CD4-positive, CD25-positive, alpha-beta regulatory T cell (primary cell): ENCODE measurements at places on chromosomes 13 and 19. TPM values are rescaled to one million over a fixed set of nuclear protein-coding genes. Genes with fewer than 3 reads are reported as not detected.

DNA sequence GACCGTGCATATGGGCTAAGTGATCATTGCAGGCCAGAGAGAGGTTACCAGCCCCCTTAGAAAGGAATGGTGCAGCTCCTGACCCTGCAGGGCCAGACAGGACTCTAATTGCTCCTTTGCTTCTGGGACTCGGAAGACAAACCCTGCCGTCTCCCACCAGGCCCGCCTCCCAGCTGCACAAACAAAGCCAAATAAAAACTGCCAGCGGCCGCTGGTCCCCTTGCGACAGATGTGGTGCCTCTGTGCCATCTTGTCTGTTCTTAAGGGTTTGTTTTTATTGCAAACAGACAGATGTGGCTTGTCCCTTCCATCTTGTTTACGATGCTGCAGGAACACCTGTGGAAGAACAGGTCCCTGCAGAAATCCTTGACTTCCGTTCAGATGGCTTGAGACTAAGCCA lies 434.4 kb upstream of the TSHZ3 start:
- no peak for DNase-seq

GRCh38 chr13:48393698-48394085 lies 19.2 kb downstream of the LPAR6 start:
- no peak for DNase-seq

The CDX2 gene
- not detected for total RNA-seq

GRCh38 chr13:81658598-81659370 lies 1317.9 kb upstream of the SPRY2 start:
- no peak for DNase-seq

- DNase-seq = peak; percentile 58
Measured at GRCh38 chr19:16714702-16715287, 4.9 kb upstream of the NWD1 start.

DNA sequence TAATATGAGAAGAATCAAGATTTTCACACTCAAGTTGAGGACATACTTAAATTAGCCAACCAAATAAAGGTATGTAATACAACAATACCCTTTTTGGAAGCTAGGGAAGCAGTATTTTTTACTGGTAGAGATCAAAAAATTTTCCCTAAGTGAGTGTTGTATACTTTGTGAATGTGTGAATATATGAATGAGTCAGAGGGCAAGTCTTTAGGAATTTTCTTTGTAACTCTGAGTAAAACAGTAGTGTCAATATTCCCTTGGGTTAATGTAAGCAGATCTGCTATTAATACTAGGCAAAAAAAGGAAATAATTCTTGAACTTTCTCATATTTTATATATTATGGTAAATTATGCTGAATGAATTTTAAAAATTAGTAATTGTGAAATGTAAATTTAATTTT lies 1161.8 kb upstream of the MIR17HG start:
- no peak for DNase-seq

DNA sequence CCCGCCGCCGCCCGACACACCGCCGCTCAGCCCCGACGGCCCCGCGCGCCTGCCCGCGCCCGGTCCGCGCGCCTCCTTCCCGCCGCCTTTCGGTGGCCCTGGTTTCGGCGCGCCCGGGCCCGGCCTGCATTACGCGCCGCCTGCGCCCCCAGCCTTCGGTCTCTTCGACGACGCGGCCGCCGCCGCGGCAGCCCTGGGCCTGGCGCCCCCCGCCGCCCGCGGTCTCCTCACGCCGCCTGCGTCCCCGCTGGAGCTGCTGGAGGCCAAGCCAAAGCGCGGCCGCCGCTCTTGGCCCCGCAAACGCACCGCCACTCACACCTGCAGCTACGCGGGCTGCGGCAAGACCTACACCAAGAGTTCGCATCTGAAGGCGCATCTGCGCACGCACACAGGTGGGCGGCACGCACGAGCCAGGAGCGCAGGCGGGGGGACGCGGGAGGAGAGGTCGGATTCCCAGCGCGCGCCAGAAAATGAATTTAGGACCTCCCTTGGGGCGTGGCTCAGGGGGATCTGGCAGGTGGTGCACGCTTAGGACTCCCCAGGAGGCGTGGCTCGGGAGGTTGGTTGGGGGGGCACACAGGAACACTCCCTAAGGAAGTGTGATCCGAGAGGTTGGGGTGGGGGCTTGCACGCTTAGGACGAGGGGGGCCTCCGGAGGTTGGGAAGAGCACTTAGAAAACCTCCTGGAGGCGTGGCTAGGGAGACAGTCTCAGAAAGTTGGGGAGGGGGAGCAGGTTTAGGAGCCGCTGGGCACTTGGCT lies 1.2 kb downstream of the KLF2 start:
- DNase-seq = peak; percentile 80

- DNase-seq = no peak
Measured at GRCh38 chr13:26656919-26657318, 99.4 kb downstream of the WASF3 start.

- no peak for DNase-seq
Measured at GRCh38 chr19:49801966-49802661, 11.0 kb downstream of the FUZ start.

DNA sequence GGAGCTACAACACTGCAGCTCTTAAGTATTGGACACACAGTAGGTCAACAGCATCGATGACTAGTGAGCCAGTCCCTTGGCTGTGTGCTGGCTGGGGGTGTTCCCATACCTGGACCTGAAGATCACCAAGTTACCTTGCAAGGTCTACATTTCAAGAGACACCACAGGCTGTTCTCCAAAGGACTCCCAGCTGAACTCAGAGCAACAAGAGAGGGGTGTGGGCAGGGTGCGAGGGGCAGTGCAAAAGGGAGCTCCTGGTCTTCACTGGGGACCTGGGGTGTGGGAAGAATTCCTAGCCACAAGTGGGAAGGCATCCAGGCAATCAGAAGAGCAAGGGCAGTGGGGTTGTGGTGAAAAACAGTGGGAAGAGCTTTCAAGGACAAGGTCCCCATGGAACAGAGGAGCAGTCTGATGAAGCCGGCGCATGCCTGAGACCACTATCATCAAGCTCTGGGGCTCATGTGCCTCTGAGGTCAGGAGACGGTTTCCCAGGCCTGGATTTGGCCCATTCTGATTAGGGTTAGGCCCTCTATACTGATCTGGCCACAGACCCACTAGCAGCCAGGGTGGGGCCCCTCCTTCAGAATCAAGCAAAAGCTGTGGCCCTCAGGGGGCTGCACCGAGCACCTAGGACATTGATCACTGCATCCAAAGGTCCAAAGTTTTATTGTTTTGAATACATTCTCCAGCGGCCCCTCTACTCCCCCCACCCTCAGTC lies 4.7 kb upstream of the GSK3A start:
- DNase-seq = no peak

DNA sequence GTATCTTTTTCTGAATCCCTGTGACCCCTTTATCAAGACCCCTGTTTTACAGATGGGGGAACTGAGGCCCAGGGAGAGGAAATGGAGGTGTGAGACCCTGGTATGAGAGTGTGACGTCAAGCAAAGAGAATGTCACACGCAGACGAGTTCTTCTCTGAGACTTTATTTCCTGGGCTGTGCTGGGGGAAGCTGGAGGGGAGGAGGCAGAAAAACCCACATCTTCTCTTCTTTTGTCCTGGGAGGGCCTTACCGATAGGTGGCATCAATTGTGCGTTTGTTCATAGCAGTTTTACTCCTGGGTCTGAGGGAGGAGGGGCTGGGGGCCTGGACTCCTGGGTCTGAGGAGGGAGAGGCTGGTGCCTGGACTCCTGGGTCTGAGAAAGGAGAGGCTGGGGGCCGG lies 4.9 kb upstream of the KLK15 start:
- peak; percentile 23 for DNase-seq

The SYNE4 gene
- total RNA-seq = 1.5 TPM

The ALOX5AP gene
- 80.4 TPM for total RNA-seq

- no peak for DNase-seq
Measured at GRCh38 chr13:51147732-51148131, 36.7 kb upstream of the C13orf42 start.

- no peak for DNase-seq
Measured at GRCh38 chr13:60617991-60618733, 221.1 kb downstream of the TDRD3 start.

GRCh38 chr13:82749551-82749950 lies 1132.7 kb downstream of the SLITRK1 start:
- DNase-seq = no peak

The GADD45GIP1 gene
- total RNA-seq = 7.4 TPM

- DNase-seq = peak; percentile 59
Measured at GRCh38 chr19:49809160-49809940, 3.7 kb downstream of the FUZ start.

The DENND1C gene
- total RNA-seq = 125 TPM

DNA sequence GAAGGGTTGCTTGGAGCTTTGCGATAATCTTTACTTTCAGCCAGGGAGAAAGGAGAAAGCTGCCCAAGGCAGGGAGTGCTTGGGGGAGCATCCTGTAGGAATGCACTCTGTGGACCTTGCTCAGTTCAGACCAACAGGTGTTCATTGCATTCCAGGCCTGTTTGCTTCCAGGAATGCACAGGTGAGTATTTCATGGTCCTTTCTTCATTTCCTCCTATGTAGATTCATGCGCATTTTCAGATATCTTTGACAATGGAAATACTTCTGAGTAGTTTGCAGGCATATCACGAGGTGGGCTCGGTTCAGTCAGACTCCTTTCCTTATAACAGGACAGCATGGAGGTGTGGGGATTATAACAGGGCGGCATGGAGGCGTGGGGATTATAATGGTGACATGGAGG lies 254.8 kb downstream of the FGF9 start:
- DNase-seq = no peak

DNA sequence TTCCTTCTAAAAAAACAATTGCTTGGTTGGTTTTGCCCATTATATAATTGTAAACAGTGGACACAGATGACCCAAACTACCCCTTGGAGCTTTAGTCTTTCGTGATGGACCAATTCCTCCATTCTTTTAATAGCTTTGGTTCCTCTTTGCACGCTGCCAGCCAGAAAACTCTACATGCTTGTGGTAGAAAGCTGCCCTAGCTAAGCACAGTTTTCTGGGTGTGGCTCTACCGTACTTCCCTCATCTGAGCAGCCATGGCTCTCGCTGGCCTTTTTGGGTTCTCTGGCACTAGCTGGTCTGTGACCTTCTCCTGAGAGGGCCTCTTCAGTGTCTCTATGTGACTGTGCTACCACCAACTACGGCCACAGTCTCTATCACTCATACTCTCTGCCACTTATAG lies 29.9 kb upstream of the CEBPA start:
- DNase-seq = no peak

DNA sequence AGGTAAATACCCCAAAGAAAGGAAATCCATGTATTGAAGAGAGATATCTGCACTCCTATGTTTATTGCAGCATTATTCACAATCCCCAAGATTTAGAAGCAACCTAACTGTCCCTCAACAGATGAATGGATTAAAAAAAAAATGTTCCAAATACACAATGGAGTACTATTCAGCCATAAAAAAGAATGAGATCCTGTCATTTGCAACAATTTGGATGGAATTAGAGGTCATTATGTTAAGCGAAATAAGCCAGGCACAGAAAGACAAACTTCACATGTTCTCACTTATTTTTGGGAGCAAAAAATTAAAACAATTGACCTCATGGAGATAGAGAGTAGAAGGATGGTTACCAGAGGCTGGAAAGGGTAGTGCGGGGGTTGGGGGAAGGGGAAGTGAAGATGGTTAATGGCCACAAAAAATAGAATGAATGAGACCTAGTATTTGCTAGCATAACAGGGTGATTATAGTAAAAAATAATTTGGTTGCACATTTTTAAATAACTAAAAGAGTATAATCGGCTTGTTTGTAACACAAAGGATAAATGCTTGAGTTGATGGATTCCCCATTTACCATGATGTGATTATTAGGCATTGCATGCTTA lies 9.7 kb upstream of the ZNF709 start:
- no peak for DNase-seq

DNA sequence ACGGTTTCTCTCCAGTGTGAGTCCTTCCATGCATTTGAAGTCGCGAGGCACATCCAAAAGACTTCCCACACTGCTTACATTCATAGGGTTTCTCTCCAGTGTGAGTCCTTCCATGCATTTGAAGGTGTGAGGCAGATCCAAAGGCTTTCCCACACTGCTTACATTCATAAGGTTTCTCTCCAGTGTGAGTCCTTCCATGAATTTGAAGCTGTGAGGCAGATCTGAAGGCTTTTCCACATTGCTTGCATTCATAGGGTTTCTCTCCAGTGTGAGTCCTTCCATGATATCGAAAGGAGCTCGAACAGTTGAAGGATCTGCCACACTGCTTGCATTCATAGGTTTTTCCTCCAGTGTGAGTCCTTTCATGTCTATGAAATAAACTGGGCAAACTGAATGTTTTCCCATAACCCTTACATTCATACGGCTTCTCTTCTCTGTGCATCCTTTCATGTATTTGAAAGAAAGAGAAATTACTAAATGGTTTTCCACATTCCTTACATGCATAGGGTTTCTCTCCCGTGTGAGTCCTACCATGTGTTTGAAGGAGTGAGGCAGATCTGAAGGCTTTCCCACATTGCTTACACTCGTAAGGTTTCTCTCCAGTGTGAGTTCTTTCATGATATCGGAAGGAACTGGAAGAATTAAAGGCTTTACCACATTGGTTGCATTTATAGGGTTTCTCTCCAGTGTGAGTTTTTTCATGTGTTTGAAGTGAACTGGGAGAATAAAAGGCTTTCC lies 20.3 kb downstream of the ZNF433 start:
- DNase-seq = no peak

The IRGC gene
- not detected for total RNA-seq

- DNase-seq = no peak
Measured at GRCh38 chr13:47673009-47673850, 327.8 kb downstream of the SUCLA2 start.

DNA sequence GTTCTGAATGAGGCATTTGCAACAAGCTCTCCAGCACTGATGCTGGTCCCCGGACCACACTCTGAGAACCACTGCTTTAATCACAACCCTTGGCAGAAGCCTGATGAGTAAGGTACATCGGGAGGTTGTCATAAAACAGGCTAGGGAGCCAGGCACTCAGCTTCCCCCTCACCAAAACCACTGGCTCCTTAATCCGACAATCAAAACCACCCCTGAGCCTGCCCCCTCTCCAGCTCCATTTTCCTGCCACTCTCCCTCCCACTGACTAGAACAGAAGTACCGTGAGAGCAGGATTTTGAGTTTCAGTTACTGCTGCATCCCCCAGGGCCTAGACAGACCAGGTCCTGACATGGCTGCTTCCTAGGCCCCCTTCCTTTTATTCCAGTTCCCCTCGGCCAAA lies 7.2 kb downstream of the GSK3A start:
- no peak for DNase-seq

- no peak for DNase-seq
Measured at GRCh38 chr19:13302526-13303270, 152.5 kb downstream of the IER2 start.

GRCh38 chr13:103255587-103256301 lies 189.5 kb upstream of the SLC10A2 start:
- DNase-seq = no peak

The TEKTIP1 gene
- 10.9 TPM for total RNA-seq

The PGLYRP1 gene
- not detected for total RNA-seq

- no peak for DNase-seq
Measured at GRCh38 chr19:47313754-47314295, 4.2 kb downstream of the C5AR1 start.

GRCh38 chr13:112249644-112250610 lies 126.2 kb upstream of the SPACA7 start:
- no peak for DNase-seq
